ENCODE measurements at places on chromosomes 7 and 10.

- peak; percentile 57 for DNase-seq
Observed at GRCh38 chr7:604001-604883, 84.6 kb upstream of the PDGFA start.

DNA sequence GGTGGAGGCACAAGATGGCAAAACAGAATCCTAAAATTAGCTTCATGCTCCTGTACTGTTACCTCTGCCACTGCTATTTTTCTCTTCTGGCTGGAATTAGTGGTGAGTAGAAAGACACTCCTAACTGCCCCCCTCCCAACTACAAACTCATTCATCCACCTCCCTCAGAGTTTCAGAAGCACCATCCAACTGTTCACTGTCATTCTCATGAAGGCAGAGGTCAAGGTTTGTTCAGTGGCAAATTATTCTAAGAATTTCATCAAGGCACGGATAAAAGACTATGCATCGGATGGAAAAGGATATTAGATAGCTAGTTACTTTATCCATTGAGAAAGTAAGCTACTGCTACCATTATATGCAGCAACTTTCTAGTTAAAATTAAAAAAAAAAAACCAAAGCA, 59.7 kb downstream of the LRGUK start:
- DNase-seq: no peak

DNA sequence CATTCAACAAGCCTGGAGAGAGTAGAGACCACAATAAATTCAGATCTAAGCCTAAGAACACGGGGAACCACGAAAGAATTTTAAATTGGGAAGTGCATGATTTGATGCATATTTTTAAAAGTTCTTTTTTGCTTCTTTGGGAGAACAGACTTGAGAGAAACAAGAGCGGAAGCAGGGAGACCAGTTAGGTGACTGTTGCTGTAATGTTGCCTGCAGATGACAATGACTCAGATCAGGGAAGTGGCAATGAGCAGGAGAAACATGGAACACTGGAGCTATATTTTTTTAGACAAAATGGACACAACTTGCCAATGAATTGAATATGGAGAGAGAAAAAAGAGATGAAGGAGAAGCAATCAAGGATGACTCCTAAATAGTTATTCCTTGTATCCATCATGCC, 125.1 kb downstream of the RAPGEF5 start:
- no peak for DNase-seq

DNA sequence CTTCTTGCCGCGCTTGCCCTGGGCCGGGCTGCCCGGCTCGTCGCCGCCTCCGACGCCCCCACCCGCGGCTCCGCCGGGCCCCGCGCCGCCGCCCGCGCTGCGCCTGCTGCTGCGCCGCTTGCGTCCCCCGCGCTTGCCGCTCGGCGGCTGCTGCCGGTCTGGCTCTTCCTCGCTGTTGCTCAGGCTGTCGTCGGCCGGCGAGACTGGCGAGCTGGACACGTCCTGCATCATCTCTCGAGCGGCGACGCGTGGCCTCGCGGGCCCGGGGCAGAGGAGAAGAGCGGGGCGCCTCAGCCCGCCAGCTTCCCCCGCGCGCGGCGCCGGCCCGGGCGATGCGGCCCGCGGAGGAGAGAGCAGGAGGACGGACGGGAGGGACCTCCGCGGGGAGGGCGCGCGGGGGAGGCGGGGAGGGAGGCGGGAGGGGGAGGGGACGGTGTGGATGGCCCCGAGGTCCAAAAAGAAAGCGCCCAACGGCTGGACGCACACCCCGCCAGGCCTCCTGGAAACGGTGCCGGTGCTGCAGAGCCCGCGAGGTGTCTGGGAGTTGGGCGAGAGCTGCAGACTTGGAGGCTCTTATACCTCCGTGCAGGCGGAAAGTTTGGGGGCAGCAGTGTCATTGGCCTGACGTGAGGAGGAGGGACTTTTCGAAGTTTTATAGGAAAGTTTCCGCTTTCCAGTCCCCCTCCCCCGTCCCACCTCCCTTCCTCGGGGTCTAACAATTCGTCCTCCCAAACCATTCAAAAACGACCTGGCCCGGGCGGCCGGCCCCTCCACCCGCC, at the start of gene TWIST1:
TSS of gene TWIST1 (minus strand) at position 546 of the 779 bp plus-strand sequence. CDS start at position 231, 315 bp downstream.
- DNase-seq: no peak

DNA sequence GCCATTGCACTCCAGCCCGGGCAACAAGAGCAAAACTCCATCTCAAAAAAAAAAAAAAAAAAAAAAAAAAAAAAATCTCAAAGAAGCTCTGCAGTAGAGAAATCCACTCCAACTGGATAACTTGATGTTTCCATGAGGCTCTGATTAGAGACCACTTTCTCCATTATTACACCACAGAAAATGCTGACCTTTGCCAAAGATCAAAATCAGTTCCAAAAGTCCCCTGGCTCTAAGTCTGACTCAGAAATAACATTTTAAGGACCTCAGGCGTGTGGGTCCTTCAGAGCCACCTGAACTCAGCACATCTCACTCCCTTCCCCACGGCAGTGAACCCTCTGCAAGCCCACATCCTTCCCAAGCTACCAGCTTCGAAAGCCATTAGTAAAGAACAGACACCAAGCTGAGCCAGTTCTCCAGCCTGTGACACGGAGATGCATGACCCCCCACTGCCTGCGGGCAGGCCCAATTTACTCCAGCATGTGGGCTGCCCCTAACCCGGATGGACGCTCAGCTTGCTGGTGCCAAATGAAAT, 13.8 kb upstream of the TMEM120A start:
- DNase-seq: no peak

DNA sequence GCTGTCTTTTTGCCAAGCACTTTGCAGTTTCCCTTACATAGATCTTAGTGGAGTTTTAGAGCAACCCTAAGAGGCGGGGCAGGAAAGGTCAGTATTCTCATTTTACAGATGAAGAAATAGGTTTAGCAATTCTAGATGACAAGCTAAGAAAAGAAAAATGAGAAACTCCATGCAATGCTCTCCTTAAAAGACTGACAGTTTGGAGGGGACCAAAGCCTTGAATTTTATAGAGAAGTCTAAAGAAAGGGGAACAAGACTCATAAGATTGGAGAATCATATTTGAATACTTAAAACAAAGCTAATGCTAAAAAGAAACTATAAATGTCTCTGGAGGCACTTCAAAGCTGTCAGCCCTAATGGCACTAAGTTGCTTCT, 19.6 kb downstream of the CEP55 start:
- DNase-seq: peak; percentile 68

GRCh38 chr10:50624866-50625501, 1.2 kb upstream of the SGMS1 start:
- peak; percentile 81 for DNase-seq

DNA sequence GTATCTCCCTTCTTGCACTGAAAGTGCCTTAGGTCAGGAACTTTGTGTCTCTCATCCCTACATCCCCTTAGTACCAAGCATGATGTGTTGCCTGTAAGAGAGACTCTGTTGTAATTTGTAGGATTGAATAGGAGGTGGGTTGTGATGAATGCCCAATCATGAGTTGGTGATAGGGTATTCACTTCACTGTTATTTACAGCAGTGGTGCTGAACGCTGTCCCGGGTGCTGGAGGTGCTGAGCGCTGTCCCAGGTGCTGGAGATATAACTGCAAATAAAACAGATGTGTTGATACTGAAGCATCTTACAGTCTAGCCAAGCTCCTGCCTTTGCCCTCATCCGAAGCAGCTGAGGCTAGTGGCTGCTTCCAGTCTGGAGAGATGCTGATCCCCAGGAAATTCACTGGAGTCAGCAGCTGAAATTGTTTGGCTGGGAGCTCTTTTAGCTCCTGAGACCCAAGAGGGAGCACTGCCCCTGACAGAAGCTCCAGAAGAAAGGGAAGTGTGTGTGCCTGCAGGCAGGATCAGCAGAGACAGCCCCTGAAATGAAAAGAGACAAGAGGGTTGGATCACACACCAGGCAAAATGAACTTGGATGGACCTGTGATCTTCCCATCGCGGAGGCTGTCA, 183.4 kb downstream of the SORCS3 start:
- DNase-seq: peak; percentile 69

DNA sequence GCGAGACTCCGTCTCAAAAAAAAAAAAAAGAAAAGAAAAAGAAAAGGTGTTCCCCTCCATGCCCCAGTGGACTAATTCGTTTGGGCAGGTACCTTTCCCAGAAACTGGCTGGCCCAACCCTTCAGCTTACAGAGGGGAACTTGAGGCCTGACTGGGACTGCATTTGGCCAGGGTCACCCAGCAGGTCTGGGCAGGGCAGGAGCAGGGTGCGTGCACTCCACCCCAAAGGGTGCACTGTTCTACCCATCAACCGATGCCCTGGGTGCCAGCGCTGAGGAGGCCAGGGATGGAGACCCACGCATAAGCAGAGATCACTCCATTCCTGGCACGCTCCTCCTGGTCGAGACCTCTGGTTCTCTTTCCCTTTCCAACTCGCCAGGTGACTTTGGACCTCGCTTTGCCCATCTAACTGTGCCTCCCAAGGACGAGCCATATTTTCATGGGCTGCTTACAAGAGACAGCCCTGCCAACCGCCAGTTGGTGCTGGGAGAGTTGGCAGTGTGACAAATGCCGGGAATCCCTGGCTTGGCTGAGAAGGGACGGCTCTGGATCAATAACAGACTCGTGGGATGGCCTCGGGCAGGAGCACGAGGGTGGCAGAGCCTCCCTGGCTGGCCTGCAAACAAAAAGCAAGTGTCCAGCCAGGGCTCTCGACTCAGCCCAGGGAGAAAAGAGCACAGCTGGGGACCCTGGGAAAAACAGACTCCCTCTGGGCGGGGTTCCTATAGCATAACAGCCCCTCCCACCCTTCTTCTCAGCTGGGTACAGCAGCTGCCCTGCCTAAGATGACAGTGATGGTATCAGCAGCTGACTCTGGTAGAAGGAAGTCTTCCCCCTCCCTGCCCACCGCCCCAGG, 7.9 kb downstream of the HSPB1 start:
- no peak for DNase-seq

DNA sequence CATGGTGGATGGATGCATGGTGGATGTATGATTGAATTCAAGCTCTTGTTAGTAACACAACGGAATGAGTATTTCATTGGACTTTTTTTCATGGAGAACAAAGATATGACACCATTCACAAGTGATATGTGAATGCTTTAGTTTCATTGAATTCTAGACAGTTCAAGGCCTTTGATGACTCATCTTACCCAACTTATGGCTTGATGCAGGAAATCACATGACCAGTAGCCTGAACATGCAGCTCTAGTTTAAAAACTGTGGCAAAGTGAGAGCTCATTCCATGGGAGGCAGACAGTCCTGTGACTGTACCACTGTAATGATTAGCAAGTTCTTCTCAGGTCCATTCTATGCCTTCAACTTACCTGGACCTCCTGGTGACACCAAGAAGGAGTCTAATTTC, 1239.3 kb downstream of the TYW1 start:
- DNase-seq: no peak

GRCh38 chr7:50339990-50340500, 35.5 kb downstream of the IKZF1 start:
- DNase-seq: no peak

DNA sequence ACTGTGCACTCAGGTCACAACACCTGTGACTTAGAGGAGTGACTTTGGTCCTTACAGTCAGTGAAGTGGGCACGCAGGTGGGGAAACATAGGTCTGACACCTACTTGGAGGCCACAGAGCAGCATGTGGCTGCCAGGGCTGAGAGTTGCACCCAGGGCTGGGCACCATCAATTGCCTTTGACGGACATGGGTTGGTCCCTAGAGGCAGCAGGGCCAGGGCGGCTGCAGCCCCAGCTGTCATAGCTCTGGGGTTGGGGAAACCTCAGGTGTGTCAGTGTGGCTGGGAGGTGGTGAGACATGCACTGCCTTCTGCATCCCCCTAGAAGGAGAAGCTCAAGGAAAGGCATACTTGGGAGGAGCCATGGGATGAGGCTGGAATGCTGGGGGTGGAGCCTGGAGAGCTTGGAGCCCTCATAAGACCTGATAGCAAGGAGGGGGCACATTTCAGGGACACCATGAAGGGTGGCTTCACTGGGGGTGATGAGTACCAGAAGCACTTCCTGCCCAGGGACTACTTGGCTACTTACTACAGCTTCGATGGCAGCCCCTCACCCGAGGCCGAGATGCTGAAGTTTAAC, at the start of gene INMT:
TSS of gene INMT (plus strand) at position 440 of the 578 bp plus-strand sequence. CDS start at position 456, 16 bp downstream.
- DNase-seq: no peak

DNA sequence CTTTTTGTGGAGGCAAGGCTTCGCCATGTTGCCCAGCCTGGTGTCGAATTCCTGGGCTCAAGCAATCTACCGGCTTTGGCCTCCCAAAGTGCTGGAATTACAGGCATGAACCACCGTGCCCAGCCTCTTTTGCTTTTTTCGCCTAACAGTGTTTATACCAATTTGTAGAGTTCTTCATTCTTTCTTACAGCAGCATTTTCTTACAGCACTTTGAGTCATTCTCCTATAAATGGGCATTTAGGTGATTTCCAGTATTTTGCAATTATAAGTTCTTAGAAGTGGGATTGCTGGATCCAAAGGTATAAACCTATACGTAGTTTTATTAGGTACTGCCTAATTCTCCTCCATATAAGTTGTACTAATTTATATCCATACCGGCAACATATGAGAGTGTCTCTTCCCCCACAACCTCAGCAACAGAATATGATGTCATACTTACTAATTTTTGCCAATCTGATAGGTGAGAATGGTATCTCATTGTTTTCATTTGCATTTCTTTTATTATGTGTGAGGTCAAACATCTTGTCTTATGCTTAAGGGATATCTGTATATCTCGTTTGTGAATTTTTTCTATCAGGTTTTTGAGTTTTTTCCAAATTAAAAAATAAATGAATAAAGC, 39.1 kb downstream of the SUFU start:
- no peak for DNase-seq

- DNase-seq: peak; percentile 89
Observed at GRCh38 chr7:64876792-64877713, 26.0 kb upstream of the ZNF273 start.

- DNase-seq: no peak
Observed at GRCh38 chr10:3963191-3963673, 178.2 kb upstream of the KLF6 start.

- no peak for DNase-seq
Observed at GRCh38 chr10:117240621-117241529, at the start of gene SLC18A2. Gene SLC18A2, plus strand, starts transcription at chr10:117241114. Its CDS starts 580 bp downstream, at chr10:117241694.

- no peak for DNase-seq
Observed at GRCh38 chr7:49488573-49488972, 284.9 kb upstream of the VWC2 start.

DNA sequence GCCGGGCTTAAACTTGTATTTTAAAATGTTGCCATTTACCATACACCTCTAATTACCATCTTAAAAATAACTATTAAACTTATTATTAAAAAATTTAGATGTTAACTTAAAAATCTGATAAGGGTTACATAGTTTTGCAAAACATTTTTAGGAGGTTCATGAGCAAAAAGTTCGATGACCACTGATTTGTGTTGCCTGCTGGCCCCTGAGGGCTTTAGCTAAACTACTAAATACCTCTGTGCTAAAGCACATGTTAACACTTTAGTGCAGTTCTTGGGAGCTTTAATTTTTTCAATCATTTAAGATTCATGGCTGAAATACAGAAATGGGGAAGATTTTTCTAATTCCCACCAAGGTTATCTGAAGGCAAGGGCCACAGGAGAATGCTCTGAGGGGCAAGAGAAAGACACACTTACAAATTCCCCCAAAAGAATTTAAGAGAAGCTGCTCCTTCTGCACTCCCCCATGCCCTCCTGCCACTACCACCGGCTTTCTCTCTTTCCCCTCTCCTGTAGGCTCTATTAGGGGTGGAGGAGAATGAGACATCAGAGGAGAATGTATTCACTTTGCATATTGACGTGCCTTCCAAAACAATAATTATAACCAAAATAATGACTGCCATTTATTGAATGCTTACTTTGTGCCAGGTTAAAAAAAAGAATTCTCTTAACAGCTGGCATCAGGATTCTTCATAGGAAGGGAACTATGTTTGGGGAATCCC, 106.2 kb downstream of the RTKN2 start:
- no peak for DNase-seq

- no peak for DNase-seq
Observed at GRCh38 chr7:140384894-140385545, 13.3 kb downstream of the SLC37A3 start.

All from Karpas-422 (cell line).